ENCODE measurements at places on chromosomes 3 and 15.

DNA sequence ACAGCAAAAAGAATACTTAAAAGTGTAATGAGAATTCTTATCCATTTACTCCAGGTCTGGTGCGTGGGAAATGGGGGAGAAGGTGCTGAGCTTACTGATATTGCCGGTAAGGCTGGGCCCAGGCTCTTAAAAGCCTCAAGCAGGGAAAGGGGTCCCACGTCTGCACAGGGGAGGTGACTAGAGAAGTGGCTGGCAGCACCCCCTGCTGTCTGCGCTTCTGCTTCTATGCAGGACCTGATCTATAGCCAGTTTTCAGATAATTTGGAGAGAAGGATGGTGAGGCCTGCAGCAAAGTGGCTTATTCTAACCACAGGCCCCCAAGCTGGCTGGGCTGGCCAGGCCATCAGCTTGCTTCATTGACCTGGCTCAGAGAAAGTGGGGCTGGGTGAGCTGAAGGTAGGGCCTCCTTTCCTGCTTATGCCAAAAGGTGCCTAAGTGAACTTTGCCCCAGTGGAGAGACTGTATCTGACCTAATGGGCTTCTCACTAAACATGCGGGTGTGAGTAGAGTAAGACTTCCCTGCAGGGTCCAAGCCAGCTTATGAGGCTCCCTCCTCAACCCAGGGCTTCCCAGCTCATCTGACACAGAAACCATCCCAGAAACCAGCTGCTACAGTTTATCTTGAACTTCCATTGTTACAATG, 30.9 kb upstream of the ATP1B3 start:
- DNase-seq: no peak

DNA sequence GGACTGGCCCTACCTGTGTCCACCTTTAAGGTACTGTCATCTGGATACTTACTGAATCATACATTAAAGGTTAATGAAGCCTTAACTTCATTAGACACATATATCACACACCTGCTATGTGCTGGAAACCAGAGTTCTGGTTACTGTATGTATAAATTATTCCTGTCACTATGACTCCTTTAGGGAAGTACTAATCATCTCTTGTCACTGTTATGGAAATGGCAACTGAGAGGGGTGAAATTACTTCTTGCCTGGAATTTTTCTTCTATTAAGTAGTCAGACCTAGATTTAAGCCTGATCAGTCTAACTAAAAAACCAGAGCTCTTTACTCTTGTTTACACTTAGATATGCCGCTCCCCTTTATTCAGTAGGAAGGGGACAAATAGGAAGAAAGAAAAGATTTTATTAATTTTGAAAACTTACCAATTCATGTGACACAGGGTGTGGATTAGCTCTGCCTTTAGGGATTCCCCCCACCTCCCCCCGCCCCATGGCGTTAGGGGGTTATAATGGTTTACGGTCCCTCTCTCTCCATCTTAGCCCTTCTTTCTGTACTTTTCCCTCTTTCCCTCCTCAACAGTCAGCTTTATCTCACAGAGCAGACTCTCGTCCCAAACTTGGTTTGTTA, 152.5 kb downstream of the KLHL25 start:
- no peak for DNase-seq

DNA sequence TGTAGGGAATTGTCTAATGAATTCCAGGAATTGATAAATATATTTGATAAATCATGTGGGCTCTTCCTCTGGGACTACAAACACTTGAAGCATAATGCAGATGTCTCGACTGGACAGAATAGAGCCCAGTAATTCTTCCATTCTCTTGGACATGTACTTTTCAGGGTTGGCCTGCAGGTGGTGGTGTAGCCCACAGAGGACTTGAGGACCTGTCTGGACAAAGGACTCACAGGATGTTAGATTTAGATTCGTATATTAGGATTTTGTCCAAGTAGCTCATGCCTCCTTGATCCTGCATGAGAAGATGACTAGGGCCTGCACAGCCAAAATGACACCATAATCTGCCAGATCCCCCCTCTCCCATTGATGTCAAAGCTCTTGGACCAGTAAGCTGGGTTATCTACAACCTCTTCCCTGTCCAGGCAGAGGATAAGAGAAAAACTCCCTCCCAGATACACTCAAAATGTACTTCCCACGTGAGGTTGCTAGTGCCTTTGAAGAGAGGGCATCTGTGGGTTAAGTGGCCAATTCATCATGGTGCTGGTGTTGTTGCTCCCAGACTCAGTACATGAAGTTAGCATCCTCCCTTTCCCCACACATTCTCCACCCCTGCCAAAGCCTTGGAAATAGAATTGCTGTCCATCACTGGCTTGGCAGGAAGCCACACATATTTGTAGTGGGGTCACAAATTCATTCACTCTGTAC, 88.6 kb upstream of the ZNF280D start:
- DNase-seq: no peak

DNA sequence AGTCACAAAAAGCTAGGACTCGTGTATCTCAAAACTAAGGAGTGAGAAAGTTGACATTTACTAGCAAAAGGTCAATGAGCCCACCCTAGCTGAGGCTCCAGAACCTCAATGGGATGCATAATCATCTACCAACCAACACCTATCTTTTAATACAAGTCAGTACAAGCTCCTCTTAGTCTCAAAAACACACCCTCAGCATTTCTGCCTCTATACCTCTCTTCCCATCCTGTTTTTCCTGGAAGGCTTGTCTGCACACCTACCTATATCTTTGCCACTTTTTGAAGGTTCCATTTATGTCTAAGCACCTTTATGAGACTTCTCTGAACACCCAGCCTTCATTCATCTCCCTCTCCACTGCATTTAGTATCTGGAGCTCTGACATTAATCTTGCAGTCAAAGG, 10.0 kb downstream of the WWTR1 start:
- no peak for DNase-seq

DNA sequence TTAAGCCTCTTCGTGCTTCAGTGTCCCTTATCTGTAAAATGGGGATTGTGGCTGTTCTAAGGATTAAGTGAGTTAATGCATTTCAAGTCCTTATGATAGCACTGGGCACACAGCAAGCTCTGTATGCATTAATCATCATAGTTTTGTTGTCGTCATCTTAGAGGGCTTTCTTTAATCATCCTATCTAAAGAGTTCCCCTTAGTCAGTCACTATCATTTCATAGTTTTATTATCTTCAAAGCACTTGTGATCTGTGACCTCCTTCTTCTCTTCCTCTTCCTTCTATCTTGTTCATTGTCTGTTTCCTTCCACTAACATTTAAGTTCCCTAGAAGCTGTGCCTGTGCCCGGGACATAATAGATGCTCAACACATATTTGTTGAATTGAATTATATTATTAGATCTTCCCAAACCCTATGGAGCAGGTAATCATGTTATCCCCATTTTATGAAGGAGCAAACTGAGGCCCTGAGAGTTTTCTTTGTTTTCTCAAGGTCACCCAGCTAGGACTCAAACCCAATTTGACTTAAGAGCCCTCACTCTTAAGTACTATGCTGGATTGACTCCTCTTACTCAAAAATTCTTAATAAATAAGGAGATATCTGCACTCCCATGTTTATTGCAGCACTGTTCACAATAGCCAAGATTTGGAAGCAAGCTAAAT, 24.1 kb downstream of the DUOX2 start:
- no peak for DNase-seq

GRCh38 chr3:31953091-31953490, 28.0 kb downstream of the OSBPL10 start:
- DNase-seq: no peak

GRCh38 chr15:25372298-25372697, 66.5 kb downstream of the UBE3A start:
- DNase-seq: no peak

DNA sequence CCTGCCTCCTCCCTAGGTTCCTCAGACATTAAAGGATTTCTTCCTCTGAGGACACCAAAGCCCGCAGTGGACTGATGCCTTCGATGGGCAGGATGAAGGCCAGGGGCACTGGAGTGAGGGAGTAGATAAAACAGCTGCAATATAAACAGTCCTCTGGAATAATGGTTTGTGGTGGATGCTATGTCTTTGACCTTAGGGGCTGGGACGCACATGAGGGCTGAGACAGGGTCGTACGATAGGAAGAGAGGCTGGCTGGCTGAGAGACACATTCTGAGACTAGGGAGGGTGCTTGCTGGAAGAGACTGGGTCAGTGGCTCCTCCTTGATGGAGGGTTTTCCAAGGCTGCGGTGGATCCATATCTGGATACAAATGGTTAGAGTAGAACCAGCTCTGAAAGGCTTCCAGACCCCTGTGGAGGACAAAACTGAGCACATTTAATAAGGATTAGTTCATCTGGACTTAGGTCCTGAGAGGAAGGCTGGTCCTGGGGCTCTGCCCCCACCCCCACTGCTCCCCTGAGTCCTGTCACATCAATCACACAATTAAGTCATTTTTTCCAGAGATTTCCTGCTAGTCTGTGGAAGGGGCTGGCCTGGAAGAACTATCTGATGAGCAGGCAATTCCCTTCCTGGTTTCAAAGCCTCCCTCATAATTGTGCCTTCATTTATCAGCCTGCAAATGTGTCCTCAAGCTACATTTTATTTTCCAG, 15.8 kb downstream of the TBC1D21 start:
- no peak for DNase-seq

- no peak for DNase-seq
Measured at GRCh38 chr3:42224658-42225421, 41.1 kb downstream of the CCK start.

DNA sequence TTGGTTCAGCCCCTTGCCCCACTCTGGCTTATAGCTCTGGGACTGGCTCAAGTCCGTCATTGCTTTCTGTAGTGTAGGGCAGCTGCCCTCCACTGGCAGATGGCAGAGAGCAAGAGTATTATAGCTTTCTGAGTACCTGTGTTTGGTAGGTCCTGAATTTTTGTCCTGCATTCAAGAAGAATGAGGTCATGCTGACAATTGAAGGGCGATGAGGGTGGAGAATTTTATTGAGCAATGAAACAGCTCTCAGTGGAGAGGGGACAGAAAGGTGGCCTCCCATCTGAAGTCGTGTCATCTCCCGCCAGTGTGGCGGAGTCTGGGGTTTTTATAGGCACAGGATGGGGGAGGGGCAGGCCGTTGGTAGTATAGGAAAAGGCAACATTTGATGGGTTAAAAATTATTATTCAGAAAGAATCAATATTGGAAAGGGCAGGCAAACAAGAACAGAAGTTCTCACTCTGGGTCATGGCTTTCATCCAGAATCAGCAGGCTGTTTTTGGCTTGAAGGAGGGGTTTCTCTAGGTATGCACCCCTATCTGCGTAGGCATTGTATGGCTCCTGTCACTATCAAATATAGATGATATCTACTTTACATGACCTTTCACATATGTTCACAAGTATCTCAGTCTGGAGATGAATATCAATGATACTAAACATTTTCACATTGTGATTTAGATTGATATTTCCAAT, 1239.7 kb upstream of the ALCAM start:
- DNase-seq: no peak

DNA sequence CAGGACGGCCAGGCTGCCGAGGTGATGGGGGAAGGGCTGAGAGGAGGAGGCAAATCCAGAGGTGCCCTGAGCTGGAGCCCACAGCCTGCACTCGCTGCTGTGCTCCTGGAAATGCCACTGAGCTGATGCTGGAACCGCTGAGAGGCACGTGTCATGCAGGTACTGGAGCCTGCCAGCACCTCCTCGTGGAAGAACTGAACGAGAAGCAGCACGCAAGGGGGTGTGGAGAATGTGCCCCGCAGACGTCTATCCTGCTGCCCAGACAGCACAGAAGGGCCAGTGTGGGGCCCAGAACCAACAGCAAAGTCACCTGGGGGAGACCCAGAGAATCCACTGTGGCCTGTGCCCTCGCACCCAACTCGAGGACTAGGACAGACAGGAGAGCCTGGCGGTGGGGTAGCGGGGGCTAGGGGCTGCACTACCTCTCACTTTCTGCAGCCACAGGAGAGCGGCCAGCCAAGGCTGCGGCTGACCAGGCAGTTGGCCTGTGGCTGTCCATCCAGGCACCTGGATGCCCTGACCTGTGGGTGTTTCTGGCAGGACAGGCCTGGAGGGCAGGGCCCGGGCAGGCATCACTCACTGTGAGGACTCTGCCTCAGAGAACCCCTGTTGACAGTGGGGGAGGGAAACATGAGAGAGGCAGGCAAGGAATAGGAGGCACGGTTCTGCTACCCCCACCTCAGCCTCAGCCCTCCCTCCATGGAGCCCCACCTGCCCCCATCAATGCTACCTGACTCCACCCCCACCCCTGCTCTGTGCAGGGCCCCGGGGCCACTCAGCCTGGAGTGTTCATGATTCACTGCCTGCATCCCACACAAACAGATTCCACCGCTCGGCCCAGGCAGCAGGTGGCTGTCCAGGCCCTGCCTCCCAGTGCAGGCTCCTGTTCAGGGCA, 213.1 kb downstream of the TBC1D2B start:
- DNase-seq: no peak

DNA sequence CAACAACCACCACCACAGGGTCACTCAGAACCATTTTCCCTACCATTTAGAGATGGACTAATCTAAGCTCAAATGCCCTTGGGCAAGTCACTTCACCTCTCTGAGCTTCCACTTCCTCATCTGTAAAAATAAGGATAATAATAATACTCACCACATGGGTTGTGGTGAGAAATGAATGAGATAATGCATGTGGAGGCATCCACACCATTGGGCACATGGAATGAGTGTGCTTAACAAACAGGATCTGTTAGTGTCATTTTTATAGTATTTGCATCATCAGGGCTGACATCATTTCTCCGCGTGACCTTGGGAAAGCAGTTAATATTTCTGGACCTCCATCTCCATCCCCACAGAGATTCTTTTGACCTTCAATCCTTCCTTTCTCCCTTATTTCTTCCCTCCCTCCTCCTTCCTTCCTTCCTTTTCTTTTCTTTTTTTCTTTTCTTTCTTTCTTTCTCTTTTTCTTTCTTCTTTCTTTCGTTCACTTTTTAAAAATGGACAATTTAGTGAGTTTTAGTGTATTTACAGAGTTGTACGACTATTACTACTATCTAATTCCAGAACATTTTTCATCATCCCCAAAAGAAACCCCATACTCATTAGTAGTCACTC, 7.7 kb upstream of the RFT1 start:
- DNase-seq: no peak

DNA sequence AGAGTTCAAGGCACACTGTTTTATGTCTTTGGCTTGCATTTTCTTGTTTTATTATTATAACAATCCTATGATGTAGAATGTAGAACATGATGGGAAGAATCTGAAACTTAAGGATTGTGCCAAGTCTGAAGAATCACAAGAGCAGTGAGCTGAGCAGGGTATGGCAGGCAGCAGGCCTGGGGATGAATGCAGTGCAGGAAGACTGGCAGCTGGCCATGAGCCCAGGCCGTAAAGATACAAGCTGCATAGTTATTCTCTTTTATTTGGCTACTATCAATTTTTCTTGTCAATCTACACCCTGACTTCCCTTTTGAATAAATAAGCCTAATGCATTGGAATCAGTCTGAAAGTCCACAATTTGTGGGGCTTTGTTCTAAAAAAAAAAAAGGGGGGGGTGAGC, 89.6 kb upstream of the ARPP21 start:
- no peak for DNase-seq

GRCh38 chr3:65338571-65338970, 650.8 kb upstream of the ADAMTS9 start:
- DNase-seq: no peak

- DNase-seq: peak; percentile 26
Measured at GRCh38 chr3:47910777-47911440, 105.3 kb downstream of the MAP4 start.

DNA sequence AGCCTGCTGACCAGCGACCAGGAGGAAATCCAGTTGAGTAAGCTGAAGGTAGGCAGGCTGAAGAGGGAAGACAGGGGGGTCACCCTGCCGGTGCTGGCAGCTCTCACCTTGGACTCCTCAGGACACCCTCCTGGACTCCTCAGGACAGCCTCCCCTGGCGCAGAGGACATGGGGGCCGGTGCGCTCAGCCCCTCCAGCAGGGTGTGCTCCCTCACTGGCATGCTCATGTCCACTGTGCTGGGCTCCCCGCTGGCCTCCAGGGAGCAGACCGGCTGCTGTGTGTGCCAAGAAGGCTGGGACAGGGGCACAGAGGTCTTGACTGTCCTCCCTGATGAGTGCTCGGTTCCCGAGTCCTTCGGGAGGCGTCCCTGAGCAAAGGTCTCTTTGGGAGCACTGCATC, 183.6 kb downstream of the ATP10A start:
- no peak for DNase-seq

Data from SW 1271 (cell line).